ENCODE measurements at places on chromosomes 2 and 18.

GRCh38 chr2:84900971-84901370, 4.5 kb upstream of the TMSB10 start:
- no peak for DNase-seq

DNA sequence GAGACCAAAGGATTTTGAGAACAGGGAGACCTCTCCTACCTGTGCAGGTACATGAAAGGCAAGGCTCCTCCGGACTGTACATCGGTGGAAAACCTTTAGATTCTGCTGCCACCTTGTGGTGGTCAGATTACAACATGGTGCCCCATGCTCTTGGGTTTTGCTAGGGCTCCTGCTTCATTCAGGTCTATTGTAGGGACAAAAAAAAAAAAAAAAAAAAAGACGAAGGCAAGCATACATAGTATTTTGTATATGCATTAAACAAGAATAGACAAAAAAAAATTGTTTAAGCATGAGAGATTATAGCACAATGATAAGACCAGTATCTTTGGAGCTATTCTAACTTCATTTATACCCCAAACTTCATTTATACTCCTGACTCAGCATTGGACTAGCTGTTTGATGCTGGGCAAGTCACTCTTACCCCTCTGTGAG, 27.4 kb upstream of the SPR start:
- peak; percentile 41 for DNase-seq

DNA sequence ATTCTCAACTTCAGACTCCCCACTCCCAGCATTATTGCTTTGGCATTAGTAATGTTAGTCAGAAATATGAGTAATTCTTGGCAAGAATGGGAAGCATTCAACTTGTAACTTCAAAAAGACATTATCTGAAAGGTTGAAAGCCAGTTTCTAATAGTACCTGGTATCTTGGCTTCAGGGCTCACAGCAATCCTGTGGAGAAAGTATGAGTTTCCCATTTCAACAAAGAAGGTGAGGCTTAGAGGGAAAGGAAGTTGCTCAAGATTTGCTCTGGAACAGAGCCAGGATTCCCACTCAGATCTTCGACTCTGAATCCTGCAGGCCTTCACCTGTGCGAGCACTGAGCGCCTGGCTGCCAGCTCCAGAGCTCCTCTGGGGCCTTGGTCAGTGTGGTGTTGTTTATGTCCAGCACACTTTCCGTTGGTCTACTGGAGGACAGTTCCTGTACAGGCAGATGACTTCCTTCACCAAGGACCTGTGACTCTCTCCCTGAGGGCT, 136.1 kb downstream of the MCFD2 start:
- no peak for DNase-seq

GRCh38 chr2:203626952-203627681, 79.3 kb upstream of the CD28 start:
- no peak for DNase-seq

- no peak for DNase-seq
Measured at GRCh38 chr2:53744395-53745065, 23.1 kb upstream of the CHAC2 start.

DNA sequence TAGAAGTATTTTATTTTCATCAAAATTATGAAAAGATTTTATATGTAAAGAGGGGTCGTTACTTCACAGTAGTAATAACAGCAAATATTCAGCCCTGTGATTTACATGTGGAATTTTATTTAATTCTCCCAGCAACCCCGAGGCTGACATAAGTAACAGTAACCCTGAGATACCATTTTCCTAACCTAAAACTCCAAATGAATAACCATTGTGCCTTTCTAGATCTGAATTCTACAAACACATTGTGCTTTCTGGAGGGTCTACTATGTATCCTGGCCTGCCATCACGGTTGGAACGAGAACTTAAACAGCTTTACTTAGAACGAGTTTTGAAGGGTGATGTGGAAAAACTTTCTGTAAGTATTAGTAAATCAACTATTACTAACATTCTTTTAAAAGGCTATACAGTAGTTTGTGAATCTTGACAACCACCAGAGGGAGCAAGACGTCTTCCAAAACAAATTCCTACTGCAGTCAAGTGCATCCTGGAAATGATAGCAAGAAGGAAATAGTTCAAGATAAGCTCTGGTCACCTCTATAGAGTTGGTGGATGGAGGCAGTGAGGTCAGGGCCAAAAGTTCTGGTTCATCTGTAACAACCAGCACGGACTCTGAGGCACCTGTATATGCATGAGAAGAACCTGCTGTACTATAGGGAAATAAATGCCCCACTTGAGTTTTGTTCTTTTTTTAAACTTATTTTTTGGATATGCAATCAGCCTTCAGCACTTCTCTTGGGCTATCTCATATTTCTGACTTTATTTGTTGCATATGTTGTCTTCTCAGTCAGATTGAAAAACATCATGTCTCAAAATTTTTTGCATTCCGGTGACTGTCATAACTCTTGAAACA, 37.4 kb downstream of the ACTR2 start:
- DNase-seq: no peak

GRCh38 chr2:29502460-29502911, 387.3 kb downstream of the CLIP4 start:
- DNase-seq: no peak

DNA sequence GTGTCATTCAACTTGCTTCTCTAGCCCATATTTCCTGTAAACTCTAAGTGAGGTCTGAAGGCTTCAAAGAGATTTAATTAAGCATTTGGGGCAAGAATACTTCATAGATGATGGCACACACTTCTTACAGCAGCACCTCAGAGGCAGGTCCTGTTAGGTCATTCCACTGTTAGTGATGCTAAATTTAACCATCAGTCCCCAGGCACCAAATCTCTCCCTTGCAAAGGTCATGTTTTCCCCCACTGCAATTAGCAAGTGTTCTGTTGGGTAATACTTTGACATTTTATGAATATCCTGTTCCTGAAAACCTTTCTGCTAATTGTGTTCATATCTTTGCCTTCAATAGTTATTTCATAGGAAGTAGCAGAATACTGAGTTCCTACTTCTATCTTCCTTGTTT, 117.0 kb downstream of the STK39 start:
- no peak for DNase-seq

DNA sequence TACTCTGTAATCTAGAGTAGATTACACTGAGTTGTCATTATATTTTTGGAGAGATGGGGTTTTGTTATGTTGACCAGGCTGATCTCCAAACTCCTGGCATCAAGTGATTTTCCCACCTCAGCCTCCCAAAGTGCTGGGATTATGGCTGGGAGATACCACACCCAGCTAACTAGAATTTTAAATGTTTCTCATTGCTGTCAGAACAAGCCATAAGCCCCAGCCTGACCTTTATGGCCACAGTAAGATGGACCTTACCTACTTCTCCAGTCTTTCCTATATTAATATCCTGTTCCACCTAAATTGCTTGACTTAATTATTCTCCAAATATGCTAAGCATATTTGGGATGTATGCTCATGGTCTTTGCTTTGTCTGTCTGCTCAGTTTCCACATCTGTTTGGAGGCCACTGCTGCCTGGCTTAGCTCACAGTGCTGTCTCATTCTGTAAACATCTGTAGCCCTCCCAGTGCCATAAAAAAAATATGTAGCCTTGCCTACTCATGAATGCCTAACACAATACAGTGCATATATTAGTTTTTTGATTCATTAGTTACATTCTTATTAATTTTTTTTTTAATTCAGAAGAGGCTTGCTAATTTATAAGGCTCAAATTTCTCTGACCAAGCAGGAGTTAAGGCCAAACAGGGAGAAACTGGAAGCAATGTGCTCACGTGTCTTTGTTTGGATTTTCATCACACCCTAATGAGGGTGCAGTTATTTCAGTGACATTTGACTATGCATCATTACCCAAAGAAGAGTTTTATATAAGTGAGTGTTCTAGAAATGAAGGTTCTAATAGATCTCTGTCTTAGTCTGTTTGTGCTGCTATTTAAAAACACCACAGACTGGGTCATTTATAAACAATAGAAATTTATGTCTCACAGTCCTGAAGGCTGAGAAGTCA, 45.3 kb upstream of the PSME4 start:
- no peak for DNase-seq

DNA sequence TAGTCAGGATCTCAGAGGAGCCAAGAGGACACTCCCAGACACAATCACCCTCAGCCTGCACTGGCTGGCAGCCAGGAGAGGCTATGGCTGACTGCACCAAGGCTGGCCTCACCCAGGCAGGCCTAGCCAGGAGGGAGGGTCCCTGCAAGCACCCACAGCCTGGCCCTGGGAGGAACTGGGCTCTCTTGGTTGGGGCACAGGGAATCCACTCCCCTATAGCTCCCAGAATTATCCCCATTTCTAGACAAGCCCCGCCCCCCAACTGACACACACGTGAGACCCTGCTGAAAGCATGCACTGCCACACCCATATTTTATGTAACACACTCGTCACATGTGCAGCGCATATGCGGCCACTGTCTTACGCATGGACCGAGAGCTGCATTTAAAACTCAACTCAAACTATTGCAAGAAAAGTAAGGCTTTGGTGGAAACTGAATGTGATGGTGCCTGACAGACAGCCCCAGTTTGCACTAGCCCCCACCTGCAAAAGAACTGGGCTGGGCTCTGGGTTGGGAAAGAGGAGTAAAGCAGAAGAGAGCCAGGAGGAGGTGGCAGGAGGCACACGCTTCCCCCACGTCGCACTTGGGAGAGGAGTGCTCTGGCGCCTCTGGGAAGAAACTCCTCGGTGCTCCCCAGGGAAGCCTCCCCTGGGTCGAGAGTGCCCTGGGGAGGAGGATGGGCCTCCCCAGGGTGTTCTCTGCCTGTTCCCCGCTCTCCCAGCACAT, 28.9 kb upstream of the ARHGEF4 start:
- DNase-seq: no peak

DNA sequence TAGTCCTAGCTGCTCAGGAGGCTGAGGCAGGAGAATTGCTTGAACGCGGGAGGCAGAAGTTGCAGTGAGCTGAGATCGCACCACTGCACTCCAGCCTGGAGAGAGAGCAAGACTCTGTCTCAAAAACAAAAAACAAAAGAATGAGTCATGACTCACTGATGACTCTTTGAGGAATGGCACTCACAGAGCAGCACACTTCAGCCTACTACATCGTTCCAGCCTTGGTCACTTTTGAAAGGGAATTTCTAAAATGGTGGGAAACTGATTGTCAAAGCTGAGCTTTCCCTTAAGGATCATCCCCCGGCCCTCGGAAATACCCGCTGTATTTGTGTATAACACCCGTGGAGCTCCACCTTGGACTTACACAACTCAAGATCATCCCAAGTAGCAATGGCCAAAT, 217.3 kb upstream of the HS6ST1 start:
- no peak for DNase-seq

- DNase-seq: no peak
Measured at GRCh38 chr2:187148059-187148714, 299.2 kb upstream of the ZSWIM2 start.

- DNase-seq: no peak
Measured at GRCh38 chr18:45365835-45366234, 249.4 kb upstream of the SLC14A2 start.

DNA sequence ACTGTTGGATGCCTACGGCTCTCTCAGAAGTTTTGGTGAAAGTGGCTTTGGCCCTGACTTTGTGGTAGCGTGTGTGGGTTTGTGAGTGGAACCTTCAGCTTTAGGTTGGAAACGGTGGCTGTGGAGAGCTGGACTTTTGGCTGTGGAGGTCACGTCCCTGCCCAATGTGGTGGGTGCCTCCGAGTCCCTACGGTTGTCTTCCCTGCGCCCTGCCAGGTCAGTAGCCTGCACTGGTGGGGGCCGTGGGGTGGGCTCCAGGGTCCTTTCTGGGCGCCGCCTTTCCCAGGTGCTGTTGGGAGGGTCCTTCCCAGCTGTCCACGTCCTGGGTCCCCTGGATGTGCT, 11.1 kb downstream of the COLEC11 start:
- no peak for DNase-seq

DNA sequence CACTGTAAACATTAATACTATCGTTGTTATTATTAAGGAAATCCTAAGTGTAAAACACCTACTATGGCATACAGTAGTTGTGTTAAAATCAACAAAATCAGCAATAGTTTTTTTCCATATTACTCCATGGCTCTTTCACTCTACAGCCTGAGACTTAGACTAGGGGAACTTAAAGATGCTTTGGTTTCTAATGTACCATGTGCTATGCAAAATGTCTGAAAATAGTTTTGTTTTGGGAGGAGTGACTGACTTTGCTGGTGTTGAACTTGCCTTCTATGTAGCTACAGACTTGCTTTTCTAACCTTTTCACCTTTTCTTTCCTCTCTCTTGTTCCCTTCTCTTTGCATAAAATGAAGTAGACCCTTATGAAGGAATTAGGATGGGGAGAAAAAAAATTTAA, 159.0 kb upstream of the CCDC195 start:
- DNase-seq: no peak

DNA sequence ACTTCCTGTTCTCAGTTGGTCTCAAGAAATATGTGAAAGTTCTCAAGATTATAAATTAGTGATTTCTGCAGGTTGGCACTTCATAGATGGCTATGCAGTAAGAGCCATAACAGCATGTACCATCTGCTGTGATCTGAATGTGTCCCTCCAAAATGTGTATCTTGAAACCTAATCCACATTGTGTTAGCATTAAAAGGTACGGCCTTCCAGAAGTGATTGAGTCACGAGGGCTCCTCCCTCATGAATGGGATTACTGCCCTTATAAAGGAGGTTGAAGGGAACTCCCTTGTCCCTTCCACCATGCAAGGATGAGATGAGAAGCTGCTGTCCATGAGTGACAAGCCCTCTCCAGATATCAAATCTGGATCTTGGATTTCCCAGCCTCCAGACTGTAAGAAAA, 45.0 kb downstream of the METTL4 start:
- DNase-seq: no peak

DNA sequence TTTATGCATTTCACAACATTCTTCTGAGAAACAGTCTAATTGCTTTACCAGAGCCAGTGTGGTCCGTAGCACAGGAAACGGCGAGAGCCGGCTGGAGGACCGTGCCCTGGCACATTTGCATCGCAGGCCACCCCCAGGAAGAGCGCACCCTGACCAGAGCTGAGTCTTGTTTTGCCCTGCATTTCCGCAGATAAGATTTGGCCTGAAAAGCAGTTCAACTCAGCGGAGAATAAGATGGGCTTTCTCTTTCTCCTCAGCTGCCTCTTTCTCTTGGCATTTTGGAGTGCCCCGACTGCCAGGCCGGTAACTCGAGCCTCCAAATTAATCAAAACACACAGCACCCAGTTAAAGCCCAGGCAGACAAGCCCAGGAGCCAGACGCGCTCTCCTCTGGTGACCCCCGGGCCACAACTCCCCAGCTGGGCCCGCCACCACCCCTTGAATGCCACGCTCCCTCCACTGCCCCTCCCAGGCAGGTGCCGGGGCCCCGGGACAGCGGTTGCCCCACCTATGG, 464 bp downstream of the COL4A4 start:
- no peak for DNase-seq

GRCh38 chr2:42383855-42384530, 23.0 kb upstream of the COX7A2L start:
- no peak for DNase-seq

DNA sequence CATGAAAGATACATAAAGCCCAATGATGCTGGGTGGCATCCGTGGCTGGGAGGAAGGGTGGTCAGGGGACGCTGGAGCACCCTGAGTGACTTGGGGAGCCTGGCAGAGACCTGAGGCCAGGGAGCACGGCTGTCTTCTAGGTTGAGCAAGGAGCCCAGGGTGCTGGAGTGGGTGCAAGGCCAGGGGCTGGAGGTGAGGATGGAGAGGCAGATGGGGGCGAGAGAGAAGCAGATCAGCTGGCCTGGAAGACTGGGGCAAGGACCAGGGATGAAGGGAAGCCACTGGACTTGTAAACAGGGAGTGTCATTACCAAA, 52.2 kb downstream of the FAM178B start:
- DNase-seq: no peak

- DNase-seq: no peak
Measured at GRCh38 chr2:46495231-46496030, 16.1 kb downstream of the TMEM247 start.

Data from stimulated activated CD8-positive, alpha-beta memory T cell treated with anti-CD3 and anti-CD28 coated beads, Interleukin-12 subunit alpha, Interleukin-12 subunit beta, amount 100 ng/mL, for 1 hour (primary cell).